ENCODE measurements at places on chromosomes 1 and 21.
A peak's percentile ranks its signal among the peaks of the same experiment; 100 is the strongest.

DNA sequence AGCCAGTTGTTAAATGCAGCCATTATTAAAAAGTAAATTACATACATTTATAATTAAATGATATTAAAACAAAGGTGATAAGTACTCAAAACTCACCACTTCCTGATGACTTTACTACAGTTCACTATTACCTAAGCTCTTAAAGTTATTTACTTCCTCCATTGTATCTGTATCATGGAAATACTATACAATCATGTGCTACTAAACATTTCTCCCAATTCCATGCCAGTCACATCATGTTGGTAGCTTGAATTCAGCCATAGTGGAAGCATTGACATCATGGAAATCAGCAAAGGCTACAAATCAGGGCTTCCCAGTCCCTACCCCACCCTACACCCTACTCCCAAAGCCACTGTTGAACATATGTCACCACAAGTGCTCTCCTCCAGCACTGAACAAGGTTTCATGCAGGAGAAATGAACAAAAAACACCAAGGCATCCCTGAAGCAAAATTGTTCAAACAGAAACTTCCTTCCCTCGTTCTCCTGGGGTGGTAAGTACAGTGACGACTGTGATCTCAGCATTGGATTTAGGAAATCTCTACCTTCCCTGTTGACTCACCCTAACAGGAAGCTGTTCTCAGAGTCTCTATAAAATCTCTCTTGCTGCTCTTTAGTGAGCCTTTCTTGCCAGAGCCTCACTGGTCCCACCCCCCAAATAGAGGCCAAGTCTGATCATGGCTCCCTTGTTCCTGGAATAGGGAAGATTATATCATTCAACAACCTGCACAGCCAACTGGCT lies 12.7 kb downstream of the VSIG8 start:
- peak; percentile 69 for DNase-seq

GRCh38 chr1:206725109-206725963 lies 40.6 kb downstream of the MAPKAPK2 start:
- DNase-seq: peak; percentile 56

- DNase-seq: no peak
Measured at GRCh38 chr1:81029266-81029665, 771.5 kb upstream of the ADGRL2 start.

GRCh38 chr1:67304023-67304422 lies 3.6 kb upstream of the IL12RB2 start:
- DNase-seq: no peak

- DNase-seq: no peak
Measured at GRCh38 chr21:38989379-38989744, 183.6 kb downstream of the ETS2 start.

DNA sequence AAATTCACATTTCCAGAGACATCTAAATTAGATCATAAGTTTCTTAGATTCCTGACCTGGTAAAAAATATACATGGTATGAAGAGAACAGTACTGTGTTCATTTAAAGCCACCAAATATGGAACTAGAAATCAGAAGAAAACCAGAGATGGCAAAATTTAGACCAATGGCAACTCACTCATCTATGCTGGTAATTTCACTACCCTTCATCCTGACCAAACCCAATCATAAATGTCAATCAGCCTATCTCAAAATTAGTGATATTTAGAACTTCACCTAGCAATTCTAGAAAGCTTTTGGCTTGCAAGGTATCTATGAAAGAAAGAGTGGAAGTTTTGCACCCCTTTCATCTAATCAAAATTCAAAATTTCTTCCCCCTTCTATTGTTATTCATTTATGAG lies 107.7 kb downstream of the NIBAN1 start:
- no peak for DNase-seq

GRCh38 chr1:182205351-182206022 lies 144.0 kb upstream of the ZNF648 start:
- no peak for DNase-seq

DNA sequence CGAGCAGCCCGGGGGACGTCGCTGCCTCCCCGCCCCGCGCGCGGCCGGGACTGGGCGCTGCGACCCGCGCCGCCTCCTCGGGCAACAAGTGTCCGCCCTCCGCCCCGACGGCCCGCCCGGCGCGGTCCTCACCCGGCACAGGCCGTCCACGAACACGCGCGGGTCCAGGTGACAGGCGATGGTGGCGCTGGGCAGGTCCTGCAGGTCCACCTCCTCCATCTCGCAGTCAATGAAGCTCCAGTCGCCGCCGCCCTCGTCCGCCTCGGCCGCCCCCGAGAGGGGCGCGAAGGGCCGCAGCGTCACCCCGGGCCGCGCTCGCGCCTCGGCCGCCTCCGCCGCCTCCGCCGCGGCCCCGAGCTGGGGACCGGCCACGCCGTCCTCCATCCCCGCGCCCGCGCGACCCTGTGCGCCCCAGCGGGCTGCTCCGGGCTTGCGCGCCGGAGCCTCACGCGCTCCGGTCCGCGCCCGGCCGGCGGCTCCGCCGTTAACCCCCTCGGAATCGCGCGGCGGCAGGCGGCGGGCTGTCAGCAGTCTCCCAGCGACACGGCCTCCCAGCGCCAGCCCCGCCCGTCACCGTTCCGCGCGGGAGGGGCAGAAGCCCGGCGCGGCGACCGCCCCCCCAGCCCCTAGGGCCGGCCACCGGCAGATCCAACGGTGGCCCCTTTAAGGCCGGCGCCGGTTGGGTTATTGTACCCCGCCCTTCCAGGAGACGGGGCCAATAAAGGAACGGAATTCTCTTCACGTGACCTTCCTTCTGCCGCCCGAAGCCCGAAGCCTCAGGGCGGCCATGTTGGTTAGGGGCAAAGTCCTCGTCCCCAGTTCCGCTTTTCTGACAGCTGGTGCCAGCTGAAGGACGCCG lies at the start of gene RCAN1:
RCAN1 (minus strand) TSS at position 486 of the 859 bp plus-strand sequence; CDS start at position 384, 102 bp downstream.
- peak; percentile 94 for DNase-seq

DNA sequence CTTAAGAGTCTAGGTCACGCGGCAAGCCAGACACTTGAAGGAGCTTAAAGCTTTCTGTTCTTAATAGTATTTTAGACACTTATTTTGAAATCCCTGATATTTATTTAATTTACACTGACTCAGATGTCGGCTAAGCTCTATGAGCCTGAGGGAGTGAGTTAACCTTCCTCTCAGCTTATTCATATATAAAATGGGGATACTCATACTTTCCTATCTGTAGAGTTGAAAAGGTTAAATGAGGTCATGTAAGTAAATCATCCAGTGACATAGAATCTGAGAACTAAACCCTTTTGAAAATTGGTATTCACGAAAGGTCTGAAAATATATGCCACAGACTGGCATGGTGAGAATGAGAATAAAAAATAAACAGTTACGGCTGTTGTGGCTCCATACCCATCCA lies 1.4 kb upstream of the GPR161 start:
- peak; percentile 44 for DNase-seq

- DNase-seq: no peak
Measured at GRCh38 chr1:1371364-1371745, 3.7 kb downstream of the AURKAIP1 start.

Measured in EH (cell line).